ENCODE measurements at places on chromosomes 4 and X.

GRCh38 chrX:134735015-134735414 lies 76.7 kb upstream of the PLAC1 start:
- DNase-seq = no peak

- DNase-seq = no peak
Measured at GRCh38 chr4:57117491-57117890, 7.3 kb upstream of the IGFBP7 start.

DNA sequence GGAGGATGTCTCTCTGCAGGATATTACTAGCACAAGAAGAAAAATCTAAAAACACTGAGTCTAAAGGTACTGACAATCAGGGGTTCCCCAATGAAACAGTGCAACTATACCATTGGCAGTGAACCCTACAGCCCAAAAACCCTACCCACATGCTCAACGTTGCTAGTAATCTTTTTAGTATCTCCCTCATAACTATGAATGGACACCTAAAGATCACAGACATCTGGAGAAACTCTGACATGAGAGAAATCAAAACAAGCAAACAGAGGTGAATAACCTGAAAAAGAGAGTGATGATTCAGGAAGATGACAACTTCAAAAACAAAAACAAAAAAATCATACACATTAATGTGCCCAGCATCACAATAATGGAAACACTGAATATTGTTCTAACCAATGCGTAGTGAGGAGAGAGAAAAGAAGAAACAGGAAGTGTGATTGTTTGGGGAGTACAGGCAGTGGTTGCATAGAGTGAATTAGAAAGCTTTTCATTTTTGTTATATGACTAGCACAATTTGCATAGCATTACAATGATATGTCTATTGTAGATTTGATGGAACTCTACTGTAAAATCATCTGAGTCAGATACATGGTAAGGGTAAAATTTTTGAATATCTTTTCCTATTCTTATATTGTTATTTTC lies 78.9 kb upstream of the FMR1 start:
- DNase-seq = no peak

GRCh38 chr4:145670422-145670821 lies 9.5 kb upstream of the C4orf51 start:
- no peak for DNase-seq
